ENCODE measurements at places on chromosomes 12 and 14. TPM values are rescaled to one million over a fixed set of nuclear protein-coding genes. Genes with fewer than 3 reads are reported as not detected.

Gene LRTM2
- not detected for total RNA-seq

Gene KCNJ8
- 0.22 TPM for total RNA-seq

Gene CPNE8
- total RNA-seq, result 21.3 TPM

Gene MAPKAPK5
- 30.3 TPM for total RNA-seq

Gene GDF3
- not detected for total RNA-seq

Gene CDCA4
- total RNA-seq, result 15.2 TPM

Gene APOF
- not detected for total RNA-seq

Gene SCNN1A
- 1.6 TPM for total RNA-seq

Gene METTL17
- 37.6 TPM for total RNA-seq

Gene LRIG3
- 197 TPM for total RNA-seq

Gene LEMD3
- total RNA-seq, result 33.1 TPM

Gene MAP3K12
- total RNA-seq, result 27.2 TPM

Gene ARMH4
- 9.1 TPM for total RNA-seq

Gene HHIPL1
- total RNA-seq, result 13.1 TPM

Gene INHBE
- total RNA-seq, result not detected

Gene CPNE6
- not detected for total RNA-seq

Gene PSMD9
- total RNA-seq, result 41.8 TPM

Gene TPH2
- not detected for total RNA-seq

Gene OR6C4
- total RNA-seq, result not detected

Gene PMEL
- total RNA-seq, result 0.32 TPM

Gene WBP11
- 16.3 TPM for total RNA-seq

Gene DACT1
- 6.7 TPM for total RNA-seq

Gene RERGL
- total RNA-seq, result not detected

Gene SERPINA3
- 24.2 TPM for total RNA-seq

Gene ABCC9
- total RNA-seq, result 0.32 TPM

Gene POP5
- 24.3 TPM for total RNA-seq

Gene TPPP2
- total RNA-seq, result not detected

Gene BDKRB1
- total RNA-seq, result 21.7 TPM

Gene KRT79
- total RNA-seq, result not detected

Gene BBOF1
- 19.1 TPM for total RNA-seq

Gene RD3L
- total RNA-seq, result not detected

Gene KCNH5
- total RNA-seq, result not detected

Gene NEDD8
- total RNA-seq, result 115 TPM

Gene TBX5
- 5.5 TPM for total RNA-seq

Gene PTHLH
- total RNA-seq, result 0.26 TPM

Gene TMEM117
- total RNA-seq, result 13.7 TPM

Gene CBX5
- 72.2 TPM for total RNA-seq

Gene BCL11B
- total RNA-seq, result not detected

Gene DEGS2
- 0.13 TPM for total RNA-seq

Gene SERPINA10
- total RNA-seq, result not detected

Gene CMA1
- not detected for total RNA-seq

Gene PTPRO
- under 0.01 TPM for total RNA-seq

Gene FUT8
- total RNA-seq, result 83.8 TPM

Gene CLEC1A
- total RNA-seq, result under 0.01 TPM

Gene FSCB
- not detected for total RNA-seq

Gene P2RX2
- not detected for total RNA-seq

Gene KERA
- not detected for total RNA-seq

Gene SERPINA9
- 0.43 TPM for total RNA-seq

Gene FOXM1
- 17.6 TPM for total RNA-seq

Gene P2RX7
- total RNA-seq, result 5.7 TPM

Gene LRP1-AS
- total RNA-seq, result not detected

Gene LMNTD1
- total RNA-seq, result 0.52 TPM

Gene HOXC11
- 1.4 TPM for total RNA-seq

Gene PAPLN
- 15.4 TPM for total RNA-seq

Gene CNTN1
- total RNA-seq, result not detected

Gene DNAH10
- total RNA-seq, result 0.26 TPM

Gene KCNK13
- total RNA-seq, result not detected

Gene PLEK2
- not detected for total RNA-seq

Gene DCN
- 6,491 TPM for total RNA-seq

All from articular chondrocyte of knee joint (primary cell).